ENCODE measurements at places on chromosomes 11 and 22.

DNA sequence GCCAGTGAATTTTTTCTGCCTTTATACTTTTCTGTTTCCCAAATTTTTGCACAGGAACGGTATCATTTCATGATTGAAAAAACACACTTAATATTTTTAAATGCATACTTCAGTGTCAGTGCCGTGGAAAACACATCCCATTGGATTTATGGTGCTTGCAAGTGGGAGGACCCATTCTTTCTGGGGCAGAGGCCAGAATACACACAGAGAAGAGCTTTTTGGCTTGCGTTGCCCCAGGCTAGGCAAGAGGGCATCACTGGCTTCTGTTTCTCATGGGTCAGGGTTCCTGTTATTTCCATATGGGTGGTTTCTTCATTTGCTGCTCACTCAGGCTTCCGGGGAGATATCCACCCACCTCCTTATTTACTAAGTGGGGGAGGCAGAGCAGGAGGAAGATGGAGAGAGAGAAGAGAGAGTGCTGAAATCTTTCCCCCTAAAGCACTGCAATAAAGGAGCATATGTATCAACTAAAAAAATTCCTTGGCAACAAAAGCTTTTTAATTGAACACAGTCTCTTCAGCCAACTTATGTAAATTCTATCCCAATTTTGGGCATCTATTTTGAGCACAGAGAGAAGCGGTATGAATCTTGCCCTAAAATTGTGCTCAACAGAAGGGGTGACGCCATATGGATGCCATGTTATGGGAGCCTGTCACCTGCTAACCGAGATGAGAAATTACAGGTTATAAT is 66.0 kb upstream of the KIRREL3 start:
- DNase-seq, result peak; percentile 53

DNA sequence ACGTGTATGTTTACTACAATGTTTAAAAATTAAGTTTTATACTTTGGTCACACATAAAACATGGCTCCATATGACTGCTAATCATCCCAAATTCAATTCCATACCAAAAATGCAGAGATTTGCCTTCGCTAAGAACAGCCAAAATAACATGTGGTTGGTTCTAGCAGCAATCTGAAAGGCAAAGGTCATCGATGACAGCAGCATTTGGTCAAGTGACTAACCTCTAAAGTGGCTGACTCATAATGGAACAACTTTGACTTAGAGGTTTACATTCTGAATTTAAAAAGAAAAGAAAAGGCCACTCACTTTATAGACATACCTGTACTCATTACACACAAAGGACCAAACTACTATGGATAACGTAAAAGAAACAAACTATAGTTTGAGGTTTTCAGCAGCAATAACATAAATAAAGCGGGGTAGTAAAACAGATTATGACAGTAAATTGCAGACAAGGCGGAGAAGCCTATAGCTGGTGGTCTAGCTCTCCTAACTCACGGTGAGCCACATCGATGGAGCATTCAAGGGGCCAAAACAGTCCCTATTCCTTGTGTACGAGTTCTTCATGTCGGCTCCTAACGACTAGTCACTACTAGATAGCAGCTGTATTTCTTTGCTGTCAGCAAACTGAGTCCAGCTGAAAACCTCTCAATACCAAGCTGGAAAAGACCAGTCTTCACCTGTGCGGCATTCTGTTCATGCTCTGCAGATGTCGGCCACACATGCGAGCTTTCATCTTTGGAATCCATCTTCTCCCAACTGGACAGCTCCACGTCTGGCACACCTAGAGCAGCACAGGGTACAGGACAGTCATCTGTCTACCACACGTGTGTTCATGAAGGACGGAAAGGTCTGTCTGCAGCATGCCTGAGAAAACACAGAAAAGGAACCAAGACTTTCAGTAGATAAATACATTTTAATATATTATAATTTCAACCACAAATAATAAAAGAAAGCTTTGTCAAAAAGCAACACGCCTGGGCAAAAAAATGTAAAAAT is 42.1 kb downstream of the PRDM10 start:
- DNase-seq, result peak; percentile 74

DNA sequence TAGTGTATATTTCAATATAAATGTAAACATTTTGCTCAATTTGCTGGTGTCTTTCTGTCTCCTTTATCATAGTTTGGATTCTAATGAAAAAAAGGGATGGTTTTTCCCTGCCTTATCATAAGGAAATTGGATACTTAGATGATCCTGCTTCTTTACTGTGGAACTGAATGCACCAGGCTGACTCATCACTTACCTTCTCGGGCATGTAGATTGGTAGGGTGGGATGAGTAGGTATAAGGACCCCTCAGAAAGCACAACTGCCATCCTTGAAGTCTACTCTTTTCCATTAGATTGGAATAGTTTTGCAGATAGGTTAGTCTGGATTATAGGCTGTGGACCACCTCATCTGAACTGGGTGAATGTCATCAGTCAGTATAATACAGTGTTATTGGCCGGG is 7.5 kb upstream of the SIDT2 start:
- no peak for DNase-seq

DNA sequence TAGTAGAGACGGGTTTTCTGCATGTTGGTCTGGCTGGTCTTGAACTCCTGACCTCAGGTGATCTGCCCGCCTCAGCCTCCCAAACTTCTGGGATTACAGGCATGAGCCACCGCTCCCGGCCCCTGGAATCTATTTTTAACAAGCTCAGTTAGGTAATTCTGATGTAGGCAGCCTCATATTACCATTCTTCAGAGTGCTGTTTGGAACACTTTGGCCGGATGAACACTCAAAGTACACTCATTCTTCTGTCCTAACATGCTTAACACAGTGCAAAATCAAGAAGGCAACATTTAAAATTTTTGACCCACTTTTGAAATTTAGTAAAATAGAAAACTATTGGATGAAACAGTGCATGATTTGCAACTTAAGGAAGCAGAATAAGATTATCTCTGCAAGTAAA is 586.7 kb upstream of the CHORDC1 start:
- no peak for DNase-seq

DNA sequence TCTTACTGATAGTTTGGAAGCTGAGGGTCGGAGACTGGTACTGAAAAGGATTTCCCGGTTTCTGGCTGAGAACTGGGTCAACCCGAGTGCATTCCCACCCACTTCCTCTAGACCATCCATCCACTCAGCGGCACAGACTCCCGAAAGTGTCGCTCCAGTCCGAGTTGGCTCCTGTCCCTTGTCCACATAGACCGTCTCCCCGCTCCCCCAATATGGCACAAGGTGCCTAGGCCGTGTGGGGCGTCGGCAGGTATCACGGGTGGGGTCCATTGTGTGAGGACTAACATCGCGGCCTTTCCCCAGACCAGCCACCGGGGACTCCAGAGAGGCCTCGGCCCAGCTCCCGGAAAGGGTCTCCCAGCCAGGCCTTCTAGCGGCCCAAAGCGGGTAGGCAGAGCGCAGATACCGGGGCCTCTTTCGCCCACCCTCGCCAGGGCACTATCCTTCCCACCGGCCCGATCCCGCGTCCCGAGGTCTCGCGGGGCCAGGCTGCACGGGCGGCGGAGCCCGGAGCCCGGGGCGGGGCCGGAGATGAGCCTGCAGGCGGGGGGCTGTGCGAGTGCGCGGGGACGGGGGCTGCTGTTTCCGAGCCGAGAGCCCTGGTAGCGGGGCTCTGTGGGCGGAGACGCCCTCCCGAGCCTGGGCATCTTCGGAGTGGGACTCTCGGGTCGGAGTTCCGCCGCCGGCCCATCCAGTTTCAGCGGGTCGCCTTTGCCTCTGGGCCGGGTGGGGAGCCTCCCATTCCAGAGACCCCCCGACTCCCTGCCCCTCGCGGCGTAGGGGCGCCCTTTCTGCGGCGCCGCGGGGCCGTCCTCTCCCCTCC is 21.1 kb downstream of the SERPINH1 start:
- peak; percentile 93 for DNase-seq

DNA sequence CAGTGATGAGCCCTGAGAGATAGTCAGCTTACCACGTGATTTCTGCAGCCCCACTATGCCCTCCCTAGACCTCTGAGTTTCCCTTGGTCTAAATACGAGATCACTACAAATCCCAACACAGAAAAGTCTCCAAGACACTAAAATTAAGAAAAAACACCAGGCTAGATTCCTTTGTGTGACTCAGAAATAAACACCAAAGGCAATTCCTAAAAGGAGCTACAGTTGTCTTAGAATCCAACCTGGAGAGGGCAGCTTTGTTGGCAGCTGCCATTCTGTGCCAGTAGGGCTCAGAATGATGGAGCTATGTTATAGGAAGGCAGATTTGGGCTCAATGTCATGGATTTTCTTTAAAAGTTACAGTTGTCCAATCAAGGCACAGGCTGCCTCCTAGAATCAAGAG is 37.1 kb upstream of the HMGXB4 start:
- DNase-seq, result no peak

DNA sequence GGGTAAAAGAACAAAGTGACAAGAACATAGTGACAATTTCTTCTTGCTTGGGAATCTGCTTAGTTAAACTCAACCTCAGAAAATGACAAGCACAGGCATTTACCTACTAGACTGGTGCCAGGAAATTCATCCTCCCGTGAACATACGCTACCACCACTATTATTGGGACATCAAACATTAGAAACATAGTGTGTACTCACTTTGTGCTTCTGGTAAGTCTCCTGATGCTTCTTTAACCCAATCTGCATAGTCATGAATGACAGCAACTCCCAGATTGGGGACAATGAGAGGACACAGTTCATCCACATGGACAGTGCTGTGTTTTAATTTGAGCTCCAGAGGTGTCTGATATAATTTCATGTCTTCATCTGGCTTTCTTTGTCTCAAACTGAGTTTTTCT is 29.2 kb upstream of the CHRNA10 start:
- no peak for DNase-seq

DNA sequence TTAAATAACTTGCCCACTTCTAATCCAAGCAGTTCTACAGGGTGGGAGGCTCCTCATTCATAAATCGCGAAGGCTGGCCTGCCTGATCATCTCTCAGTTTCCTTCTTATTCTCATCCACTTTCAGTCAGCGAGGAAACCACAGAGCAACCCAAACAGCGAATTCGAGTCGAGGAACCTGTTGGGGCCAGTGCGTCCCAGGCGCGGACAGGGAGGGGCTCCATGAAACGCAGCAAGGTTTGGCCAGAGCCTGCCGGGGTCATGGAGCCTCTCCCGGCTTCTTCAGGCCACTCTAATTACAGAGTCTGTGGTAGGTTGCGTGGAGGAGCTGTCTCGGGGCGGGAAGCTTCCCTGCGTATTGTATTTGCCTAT is 741 bp upstream of the NAV2 start:
- no peak for DNase-seq

DNA sequence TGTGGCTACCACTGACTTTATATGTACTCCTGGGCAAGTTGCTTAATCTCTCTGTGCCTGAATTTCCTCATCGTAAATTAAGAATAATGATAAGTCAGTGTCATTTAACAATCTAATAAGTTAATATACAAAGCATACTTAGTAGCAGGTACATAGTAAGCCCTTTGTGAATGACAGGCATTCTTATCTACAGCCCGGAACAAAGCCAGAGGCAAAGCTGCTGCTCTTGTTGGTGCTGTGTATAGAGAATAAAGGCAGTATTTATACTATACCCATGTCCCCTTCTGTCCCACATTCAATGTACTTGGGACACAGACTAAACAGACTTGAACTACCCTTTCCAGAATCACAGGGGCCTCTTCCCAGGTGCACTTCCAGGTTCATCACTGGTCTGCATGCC is 229.7 kb upstream of the NCAM1 start:
- no peak for DNase-seq

DNA sequence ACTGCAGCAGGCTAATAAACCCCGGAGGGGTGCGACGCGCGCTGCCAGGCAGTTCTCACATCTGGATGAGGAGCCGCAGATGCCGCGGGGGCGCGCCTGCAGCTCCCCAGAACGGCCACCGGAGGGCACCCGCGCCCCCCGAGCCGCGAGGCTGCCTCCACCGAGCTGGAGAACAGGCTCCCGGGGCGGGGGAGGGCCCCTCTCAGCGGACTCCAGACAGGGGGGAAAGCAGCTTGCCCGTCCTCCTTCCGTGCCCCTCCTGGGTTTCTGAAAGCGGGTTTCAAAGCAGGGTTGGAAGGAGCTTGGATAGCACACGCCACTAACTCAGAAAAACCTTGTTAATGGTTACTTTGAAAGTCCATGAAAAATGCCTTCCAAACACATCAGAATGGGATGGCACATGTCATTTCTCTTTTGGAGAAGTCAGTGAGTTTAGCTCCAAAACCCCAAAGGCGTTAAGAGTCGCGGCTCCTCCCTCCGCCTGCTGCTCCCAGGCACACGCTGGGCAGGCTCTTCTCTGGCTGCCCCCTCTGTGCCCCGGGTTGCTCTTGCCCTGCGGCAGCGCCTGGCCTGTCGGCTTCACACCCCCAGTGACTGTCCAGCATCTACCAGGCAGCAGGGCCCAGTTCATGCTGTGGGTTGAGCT is 317.8 kb downstream of the NTM start:
- peak; percentile 96 for DNase-seq

- no peak for DNase-seq
Observed at GRCh38 chr22:25495285-25495684, 69.2 kb upstream of the GRK3 start.

GRCh38 chr11:130441719-130442118 is 6.7 kb upstream of the ADAMTS15 start:
- no peak for DNase-seq

DNA sequence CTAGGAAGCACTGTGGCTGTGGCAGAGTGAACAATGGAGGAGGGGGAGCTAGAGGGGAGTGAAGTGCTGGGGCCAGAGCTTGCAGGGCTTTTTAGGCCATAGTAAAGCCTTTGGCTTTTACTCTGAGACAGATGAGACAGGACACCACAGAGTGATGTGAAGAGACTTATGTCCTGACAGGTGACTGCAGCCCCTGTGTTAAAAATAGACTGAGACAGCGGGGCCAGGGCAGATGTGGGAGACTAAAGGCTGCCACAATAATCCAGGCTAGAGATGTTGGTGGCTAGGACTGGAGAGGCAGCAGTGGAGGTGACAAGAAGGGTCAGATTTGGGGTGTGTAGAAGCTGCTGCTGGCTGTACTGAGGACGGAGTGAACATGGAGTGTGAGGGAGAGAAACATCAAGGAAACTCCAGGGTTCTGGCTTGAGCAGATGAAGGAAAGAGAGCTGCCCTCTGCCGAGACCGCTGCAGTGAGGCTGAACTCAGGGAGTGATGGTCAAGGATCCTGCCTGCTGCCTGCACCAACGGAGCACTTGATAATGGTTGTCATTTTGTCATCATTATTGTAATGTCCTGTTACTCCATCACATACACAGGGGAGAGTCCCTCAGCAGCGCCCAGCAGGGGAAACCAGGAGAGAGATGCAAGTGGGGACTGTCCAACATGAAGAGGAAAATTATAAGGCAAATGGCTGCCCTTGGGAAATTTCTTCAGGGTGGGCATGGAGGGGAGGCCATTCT is 27.4 kb downstream of the SLC43A1 start:
- DNase-seq, result no peak
